WTC11 (cell line): ENCODE measurements at places on chromosomes 4 and X.
A peak's percentile ranks its signal among the peaks of the same experiment; 100 is the strongest.

GRCh38 chr4:122896270-122896669 is 26.1 kb downstream of the NUDT6 start:
- H3K4me1 ChIP-seq: peaks cover 11% of the 10 kb centered on the region
- H3K36me3 ChIP-seq: peaks cover 54% of the 10 kb centered on the region
- no peak overlapping the region for H3K27ac ChIP-seq
- no peaks in the 10 kb centered on the region for H3K27me3 ChIP-seq
- DNase-seq: no peak
- no peak overlapping the region for H3K4me3 ChIP-seq

DNA sequence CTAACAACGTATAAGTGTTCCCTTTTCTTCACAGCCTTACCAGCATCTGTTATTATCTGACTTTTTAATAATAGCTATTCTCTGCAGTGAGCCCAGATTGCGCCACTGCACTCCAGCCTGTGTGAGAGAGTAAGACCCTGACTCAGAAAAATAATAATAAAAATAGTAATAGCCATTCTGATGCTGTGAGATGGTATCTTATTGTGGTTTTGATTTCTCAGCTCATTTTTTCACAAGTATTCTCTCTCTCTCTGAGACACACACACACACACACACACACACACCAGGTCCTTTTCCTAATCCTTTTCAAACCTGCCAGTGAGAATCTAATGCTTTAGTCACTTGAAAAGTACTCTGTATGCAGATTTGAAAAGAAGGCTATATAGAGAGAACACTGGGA is 89.8 kb downstream of the CHIC2 start:
- H3K4me1 ChIP-seq: no peaks in the 10 kb centered on the region
- no peak for DNase-seq
- no peak overlapping the region for H3K27ac ChIP-seq
- H3K36me3 ChIP-seq: no peaks in the 10 kb centered on the region

- H3K4me1 ChIP-seq: no peaks in the 10 kb centered on the region
- H3K27me3 ChIP-seq: no peaks in the 10 kb centered on the region
- H3K36me3 ChIP-seq: no peaks in the 10 kb centered on the region
- H3K27ac ChIP-seq: no peak overlapping the region
- H3K4me3 ChIP-seq: no peak overlapping the region
These were observed 118.0 kb upstream of the EDNRA start for GRCh38 chr4:147362938-147363337.

- no peaks in the 10 kb centered on the region for H3K27me3 ChIP-seq
- H3K36me3 ChIP-seq: no peaks in the 10 kb centered on the region
- H3K4me3 ChIP-seq: no peak overlapping the region
These were observed 51.7 kb upstream of the CHRDL1 start for GRCh38 chrX:110847334-110847733.

DNA sequence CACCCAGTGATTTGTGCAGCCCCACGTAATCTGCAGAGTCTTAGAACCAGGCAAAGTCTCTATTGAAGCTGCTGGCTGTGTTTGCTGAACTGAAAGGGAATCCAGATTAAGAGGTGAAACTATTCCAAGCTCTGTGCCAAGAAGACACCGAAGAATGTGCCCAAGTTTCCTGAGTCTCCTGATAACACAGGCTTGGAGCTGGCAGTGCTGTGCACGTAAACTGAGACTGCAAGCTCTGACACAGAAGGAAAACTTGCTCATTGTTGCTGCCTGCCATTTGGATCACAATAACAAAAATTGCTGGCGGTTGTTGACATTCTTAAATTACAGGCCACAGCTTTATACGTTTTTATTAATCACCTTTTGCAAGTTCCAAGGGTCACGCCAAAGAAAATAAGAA is 60.2 kb upstream of the VCX3B start:
- H3K4me1 ChIP-seq: peaks cover 5% of the 10 kb centered on the region
- no peak overlapping the region for H3K27ac ChIP-seq
- H3K4me3 ChIP-seq: no peak overlapping the region

DNA sequence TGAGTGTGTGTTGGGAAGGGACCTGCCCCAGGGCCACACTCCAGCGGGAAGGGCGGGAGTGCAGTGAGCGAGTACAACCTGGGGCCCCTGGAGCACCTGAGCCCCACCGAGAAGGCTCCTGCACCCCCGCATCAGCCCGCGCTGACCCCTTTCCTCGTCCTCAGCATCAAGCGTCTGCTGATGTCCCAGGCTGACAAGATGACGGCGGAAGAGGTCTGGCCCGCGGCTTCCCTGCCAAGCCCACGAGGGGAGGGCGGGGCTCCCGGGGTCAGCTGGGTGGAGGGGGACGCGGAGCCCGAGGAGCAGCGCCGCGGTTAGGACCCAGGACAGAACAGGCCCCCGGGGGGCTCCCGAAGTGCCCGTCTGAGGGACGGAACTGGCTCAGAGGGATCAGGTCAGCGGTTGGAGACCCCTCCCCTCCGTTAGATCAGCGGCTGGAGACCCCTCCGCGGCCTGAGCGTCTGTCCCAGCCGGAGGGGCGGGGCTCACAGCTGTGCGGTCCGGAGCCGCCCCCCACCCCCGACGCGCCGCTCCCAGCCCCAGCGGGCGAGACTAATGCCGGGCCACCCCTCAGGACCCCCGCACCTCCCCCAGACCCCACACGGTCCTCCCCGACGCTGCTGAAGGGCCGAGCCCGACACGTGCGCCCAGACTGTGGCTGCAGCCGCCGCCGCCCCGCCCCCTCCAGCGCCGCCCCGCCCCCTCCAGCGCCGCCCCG is 6.7 kb downstream of the MYL5 start:
- H3K27me3 ChIP-seq: no peaks in the 10 kb centered on the region
- H3K36me3 ChIP-seq: no peaks in the 10 kb centered on the region
- DNase-seq: peak; percentile 62
- H3K4me1 ChIP-seq: 0 out of 2 replicates have a peak, but pooled peaks cover 6% of the 10 kb centered on the region
- H3K4me3 ChIP-seq: peak overlapping the region; percentile 57

DNA sequence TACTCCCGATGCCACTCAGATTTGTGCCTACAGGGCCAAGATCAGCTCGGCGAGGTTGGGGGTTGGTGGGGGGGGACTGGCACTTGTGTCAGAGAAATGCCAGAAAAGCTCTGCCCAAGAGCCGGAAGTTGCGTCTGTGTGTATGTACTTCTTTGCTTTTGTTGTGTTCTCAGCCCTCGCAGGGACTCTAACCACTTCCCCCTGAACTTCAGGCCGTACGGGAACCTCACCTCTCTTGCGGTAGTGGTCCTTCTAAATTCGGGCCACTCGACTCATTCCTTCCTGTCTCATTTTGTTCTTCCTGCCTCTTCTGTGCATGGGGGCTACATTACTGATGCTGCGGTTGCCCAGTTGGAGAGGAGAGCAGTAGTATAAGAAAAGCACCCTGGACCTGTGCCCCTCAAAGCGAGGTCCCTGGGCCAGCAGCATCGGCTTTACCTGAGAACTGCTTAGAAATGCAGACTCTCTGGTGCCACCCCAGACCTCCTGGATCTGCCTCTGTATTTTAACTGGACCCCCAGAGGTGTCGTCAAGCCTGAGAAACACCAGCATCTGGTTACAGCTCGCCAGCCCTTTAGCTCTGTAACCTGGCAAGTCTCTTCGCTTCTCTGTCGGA is 146.3 kb upstream of the RPS6KA3 start:
- H3K4me1 ChIP-seq: no peaks in the 10 kb centered on the region
- DNase-seq: no peak
- H3K36me3 ChIP-seq: 0 out of 2 replicates have a peak, but pooled peaks cover under 1% of the 10 kb centered on the region
- H3K27ac ChIP-seq: no peak overlapping the region
- H3K4me3 ChIP-seq: no peak overlapping the region

- peaks cover 8% of the 10 kb centered on the region; the same call in 1 of the 2 replicates for H3K4me1 ChIP-seq
- H3K4me3 ChIP-seq: no peak overlapping the region
- DNase-seq: no peak
- H3K27ac ChIP-seq: no peak overlapping the region
- no peaks in the 10 kb centered on the region for H3K27me3 ChIP-seq
- H3K36me3 ChIP-seq: no peaks in the 10 kb centered on the region
These were observed 149.3 kb downstream of the RASL11B start for GRCh38 chr4:53011259-53011905.

- no peak for DNase-seq
- H3K4me1 ChIP-seq: peaks cover 41% of the 10 kb centered on the region
- H3K27ac ChIP-seq: peak overlapping the region; percentile 80; the same call in 1 of the 2 replicates
These were observed 2.3 kb downstream of the IRF2 start for GRCh38 chr4:184471881-184472613.

DNA sequence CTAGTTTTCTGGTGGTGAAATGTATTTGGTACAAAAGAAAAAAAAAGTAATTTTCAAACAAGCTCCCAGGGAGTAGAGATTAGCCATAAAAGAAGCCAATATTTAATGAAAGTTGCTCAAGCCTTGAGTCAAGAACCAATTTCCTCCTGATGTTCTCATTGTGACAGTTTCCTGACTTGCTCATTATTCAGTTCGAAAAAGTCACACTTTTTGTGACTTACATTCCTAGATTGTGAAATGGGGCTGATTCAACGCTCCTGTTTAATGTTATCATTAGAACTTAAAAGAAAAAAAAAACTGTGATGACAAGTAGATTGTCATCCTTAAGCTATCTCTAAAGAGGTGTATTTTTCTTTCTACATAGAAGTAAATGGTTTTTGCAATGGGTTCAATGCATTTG is 122.6 kb upstream of the BMPR1B start:
- H3K27me3 ChIP-seq: no peaks in the 10 kb centered on the region
- no peak overlapping the region for H3K4me3 ChIP-seq
- H3K4me1 ChIP-seq: peaks cover 4% of the 10 kb centered on the region; the same call in 1 of the 2 replicates
- H3K27ac ChIP-seq: no peak overlapping the region
- DNase-seq: no peak

DNA sequence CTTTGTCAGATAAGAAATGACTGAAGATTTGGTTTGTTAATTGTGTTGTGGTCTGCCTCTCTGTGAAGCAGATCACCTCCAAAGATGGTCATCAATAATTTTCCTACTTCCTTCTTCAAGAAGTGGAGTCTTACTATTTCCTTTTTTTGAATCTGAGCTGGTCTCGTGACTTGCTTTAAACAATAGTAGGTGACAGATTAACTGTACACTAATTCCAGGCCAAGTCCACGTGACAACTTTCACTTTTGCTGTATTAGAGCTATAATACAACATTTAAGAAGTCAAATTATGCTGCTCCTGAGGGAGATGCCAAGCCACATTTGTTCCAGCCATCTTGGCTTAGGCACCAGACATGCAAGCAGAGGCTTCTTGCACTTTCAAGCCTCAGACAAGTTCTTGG is 393.8 kb upstream of the GRID2 start:
- H3K27ac ChIP-seq: no peak overlapping the region; the same call in 1 of the 2 replicates
- H3K36me3 ChIP-seq: no peaks in the 10 kb centered on the region
- H3K27me3 ChIP-seq: no peaks in the 10 kb centered on the region

- peak; percentile 57 for DNase-seq
- no peak overlapping the region for H3K27ac ChIP-seq
- peaks cover 13% of the 10 kb centered on the region for H3K4me1 ChIP-seq
- peaks cover 10% of the 10 kb centered on the region for H3K36me3 ChIP-seq
- H3K27me3 ChIP-seq: no peaks in the 10 kb centered on the region
These were observed 11.6 kb downstream of the SMIM20 start for GRCh38 chr4:25925486-25926201.

- no peak for DNase-seq
- no peaks in the 10 kb centered on the region for H3K27me3 ChIP-seq
- H3K4me3 ChIP-seq: no peak overlapping the region
- no peaks in the 10 kb centered on the region for H3K36me3 ChIP-seq
These were observed 154.9 kb downstream of the FRMPD4 start for GRCh38 chrX:12292996-12293765.

DNA sequence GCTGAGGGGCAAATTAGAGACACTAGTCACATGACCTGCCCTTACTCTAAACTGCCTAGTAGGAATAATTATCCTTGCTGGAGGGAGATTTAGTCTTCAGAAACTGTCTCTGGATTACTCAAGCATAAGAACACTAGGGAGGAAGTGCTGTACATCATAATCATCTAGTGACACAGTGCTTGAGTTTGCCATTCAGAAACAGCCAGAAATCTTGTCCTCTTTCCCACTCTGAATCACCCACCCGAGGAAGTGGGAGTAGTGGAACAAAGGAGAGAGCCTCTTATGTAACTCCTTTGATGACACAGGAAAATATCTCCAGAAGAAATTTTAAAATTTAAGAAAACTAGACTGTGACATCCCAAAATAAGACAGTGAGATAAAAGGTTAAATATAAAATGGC is 69.3 kb upstream of the PCDH19 start:
- peaks cover 29% of the 10 kb centered on the region for H3K27me3 ChIP-seq
- peaks cover 12% of the 10 kb centered on the region for H3K4me1 ChIP-seq
- no peak overlapping the region for H3K4me3 ChIP-seq
- no peak for DNase-seq
- H3K36me3 ChIP-seq: no peaks in the 10 kb centered on the region
- no peak overlapping the region for H3K27ac ChIP-seq

GRCh38 chr4:7993671-7994070 is 54.0 kb upstream of the AFAP1 start:
- no peaks in the 10 kb centered on the region; the same call in 1 of the 2 replicates for H3K27me3 ChIP-seq
- no peak overlapping the region for H3K27ac ChIP-seq
- DNase-seq: no peak
- H3K4me3 ChIP-seq: no peak overlapping the region

DNA sequence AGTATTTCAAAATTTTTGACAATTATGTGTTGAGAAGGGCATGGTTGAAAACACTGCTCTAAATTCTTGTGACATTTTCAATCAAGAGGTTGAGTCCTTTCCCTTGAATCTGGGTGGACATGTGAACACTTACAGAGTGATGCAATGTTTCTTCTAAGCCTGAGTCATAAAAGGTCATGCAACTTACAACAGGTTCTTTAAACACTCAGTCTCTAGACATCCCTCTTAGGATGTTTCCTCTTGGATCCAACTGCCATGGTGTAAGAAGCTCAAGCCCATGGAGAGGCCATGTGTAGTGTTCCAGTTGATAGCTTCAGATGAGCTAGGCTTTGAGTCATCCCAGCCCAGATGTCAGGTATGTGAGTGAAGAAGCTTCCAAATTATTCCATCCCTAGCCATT is 232.2 kb upstream of the MAOA start:
- peaks cover 6% of the 10 kb centered on the region for H3K36me3 ChIP-seq
- no peak overlapping the region for H3K27ac ChIP-seq
- H3K27me3 ChIP-seq: no peaks in the 10 kb centered on the region

- H3K36me3 ChIP-seq: no peaks in the 10 kb centered on the region
- no peak overlapping the region for H3K27ac ChIP-seq
- H3K4me1 ChIP-seq: peaks cover 11% of the 10 kb centered on the region
These were observed 205.3 kb downstream of the SPOCK3 start for GRCh38 chr4:167028976-167029375.

- H3K4me3 ChIP-seq: no peak overlapping the region
- no peaks in the 10 kb centered on the region for H3K27me3 ChIP-seq
- peak overlapping the region; percentile 30 for H3K27ac ChIP-seq
- no peak for DNase-seq
- H3K36me3 ChIP-seq: peaks cover 5% of the 10 kb centered on the region; the same call in 1 of the 2 replicates
These were observed 22.3 kb downstream of the ADGRA3 start for GRCh38 chr4:22493523-22493922.

DNA sequence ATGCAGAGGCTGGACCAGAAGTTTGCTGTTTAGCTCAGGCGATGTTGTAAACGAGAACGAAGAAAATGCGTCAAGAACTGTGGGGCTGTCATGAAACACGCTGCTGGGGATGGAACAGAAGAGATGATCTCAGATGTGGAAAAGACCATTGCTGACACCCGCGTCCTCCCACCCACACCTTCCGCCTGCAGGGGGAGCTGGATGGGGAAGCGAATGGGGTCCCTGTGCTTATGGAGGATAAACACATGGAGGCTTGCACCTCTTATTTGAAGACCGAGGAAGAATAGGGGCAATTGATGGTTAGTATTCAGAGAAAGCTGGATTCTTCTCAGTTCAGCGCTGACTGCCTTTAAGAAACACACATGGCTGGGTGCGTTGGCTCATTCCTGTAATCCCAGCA is 63.9 kb downstream of the GPR143 start:
- peak; percentile 29 for DNase-seq
- no peak overlapping the region for H3K27ac ChIP-seq
- H3K4me3 ChIP-seq: no peak overlapping the region

GRCh38 chr4:19005211-19005610 is 983.7 kb upstream of the LCORL start:
- H3K4me1 ChIP-seq: peaks cover 16% of the 10 kb centered on the region
- H3K27me3 ChIP-seq: no peaks in the 10 kb centered on the region
- DNase-seq: no peak
